ENCODE measurements at places on chromosomes 5 and 9. TPM values are rescaled to one million over a fixed set of nuclear protein-coding genes. Genes with fewer than 3 reads are reported as not detected.

TCF7 gene
- 1.7 TPM for total RNA-seq

CAMK2A gene
- 4.9 TPM for total RNA-seq

CSNK1A1 gene
- total RNA-seq = 192 TPM

FBP2 gene
- not detected for total RNA-seq

FOXD4L5 gene
- not detected for total RNA-seq

FER gene
- total RNA-seq = 10.6 TPM

WNK2 gene
- 61.4 TPM for total RNA-seq

MIER3 gene
- total RNA-seq = 11.2 TPM

MPDZ gene
- 57.3 TPM for total RNA-seq

INIP gene
- 12.6 TPM for total RNA-seq
